Activated naive CD8-positive, alpha-beta T cell treated with anti-CD3 and anti-CD28 coated beads for 36 hours (primary cell): ENCODE measurements at places on chromosomes 1 and 21.

- no peak for DNase-seq
These were observed 25.2 kb downstream of the COL6A1 start for GRCh38 chr21:46006547-46007491.

- DNase-seq, result no peak
These were observed 75.4 kb upstream of the TMPRSS2 start for GRCh38 chr21:41583274-41583790.

GRCh38 chr1:187921426-187921825, 1092.7 kb downstream of the PLA2G4A start:
- DNase-seq, result no peak

GRCh38 chr1:218395916-218396315, 50.8 kb downstream of the TGFB2 start:
- DNase-seq, result no peak

DNA sequence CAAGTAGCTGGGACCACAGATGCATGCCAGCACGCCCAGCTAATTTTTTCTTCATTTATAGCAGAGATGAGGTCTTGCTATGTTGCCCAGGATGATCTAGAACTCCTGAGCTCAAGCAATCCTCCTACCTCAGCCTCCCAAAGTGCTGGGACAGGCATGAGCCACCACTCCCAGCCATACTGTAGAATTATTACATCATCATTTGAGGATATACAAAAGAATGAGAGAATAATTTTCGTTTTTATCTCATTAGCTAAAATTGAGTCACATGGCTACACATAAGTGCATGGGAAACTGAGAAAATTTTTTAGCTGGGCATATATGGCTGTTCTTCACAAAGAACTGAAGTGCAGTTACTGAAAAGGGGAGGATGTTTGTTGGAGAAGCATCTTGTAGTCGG, 21.2 kb downstream of the STXBP3 start:
- no peak for DNase-seq

DNA sequence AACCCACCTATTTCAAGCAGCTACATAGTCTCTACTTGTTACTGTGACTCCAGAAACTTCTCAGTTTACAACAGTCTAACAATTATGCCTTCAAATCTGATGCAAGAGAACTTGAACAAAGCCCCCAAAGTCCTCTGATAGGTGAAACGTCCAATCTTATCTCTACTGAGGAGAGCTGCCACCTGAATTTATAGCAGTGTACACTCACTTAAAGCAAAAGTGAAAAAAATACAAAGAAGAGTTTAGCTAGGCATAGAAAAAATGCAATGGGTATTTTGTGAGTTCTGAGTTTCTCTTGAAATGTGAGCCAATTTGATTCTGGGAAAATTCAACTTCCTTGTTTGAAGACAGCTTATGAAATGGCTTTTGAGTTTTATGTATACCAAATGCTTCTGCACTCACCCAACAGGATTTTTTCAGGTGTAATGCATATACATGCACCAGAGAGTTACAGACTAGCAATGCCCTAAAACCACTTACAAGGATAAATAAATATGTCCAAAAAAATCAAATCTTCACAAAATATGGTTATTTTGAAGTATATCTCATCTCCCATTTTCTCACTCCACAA, 17.8 kb upstream of the CLIC6 start:
- no peak for DNase-seq
